ENCODE measurements at places on chromosomes 3 and 15.

DNA sequence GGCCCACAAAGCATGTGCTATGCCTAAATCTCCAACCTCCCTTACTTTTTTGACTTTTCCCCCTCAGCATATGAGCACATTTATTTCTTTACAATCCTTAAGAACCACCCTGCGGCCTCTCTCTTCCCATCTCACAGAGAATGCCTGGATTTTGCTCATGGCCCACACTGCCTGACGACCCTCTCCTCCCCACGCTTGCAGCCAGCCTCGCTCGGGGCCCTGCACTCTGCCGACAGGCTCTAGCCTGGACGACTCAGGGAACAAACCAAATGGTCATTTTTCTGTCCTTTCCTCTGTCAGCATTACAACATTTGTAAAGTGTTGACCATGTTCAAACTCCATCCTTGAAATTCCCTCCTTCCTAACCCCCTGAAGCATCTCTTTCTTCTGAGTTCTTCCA is 11.7 kb downstream of the HES1 start:
- DNase-seq: no peak

DNA sequence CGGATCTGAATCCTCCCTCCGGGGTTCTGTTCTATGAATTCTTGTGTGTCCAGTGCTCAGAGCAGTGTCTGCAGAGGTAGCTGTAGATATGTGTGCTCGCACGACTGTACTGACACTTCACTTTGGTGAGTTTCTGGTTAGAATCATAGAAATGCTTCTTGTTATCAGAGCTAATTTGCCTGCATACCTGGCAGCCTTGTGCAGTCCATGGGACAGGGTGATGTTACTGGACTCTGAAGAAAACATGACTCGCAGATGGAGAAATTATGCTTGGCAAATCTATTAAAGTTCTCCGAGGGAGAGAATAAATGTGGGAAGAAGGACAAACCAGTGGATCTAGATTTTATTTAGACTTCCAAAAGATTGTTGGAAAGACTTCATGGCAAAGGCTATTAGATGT is 12.2 kb downstream of the CGNL1 start:
- no peak for DNase-seq

DNA sequence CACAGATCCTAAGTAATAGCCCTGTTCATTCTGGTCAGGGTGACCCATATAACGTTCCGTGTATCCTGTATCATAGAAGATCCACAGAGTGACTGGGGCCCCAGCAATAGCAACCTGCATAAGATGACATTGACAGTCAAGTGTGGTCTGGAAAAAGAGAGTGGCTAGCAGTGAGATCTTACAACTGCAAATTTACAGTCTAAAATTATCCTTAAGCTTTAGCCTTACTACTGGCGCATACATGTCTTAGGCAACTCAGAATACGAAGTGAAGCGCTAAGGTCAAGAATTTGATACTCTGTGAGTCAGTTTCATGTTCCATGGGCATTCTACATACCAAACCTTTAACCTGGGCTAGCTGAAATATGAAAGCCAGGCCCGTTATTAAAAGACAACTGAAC is 29.2 kb upstream of the IGDCC4 start:
- DNase-seq: no peak

GRCh38 chr15:74269362-74270035 is 33.4 kb downstream of the CCDC33 start:
- DNase-seq: no peak

GRCh38 chr3:16441371-16441875 is 72.1 kb downstream of the RFTN1 start:
- no peak for DNase-seq

GRCh38 chr3:13647298-13648059 is 98.6 kb downstream of the FBLN2 start:
- no peak for DNase-seq

GRCh38 chr3:135226057-135226456 is 431.0 kb downstream of the EPHB1 start:
- no peak for DNase-seq

- DNase-seq: no peak
These were observed 25.3 kb downstream of the GABRA5 start for GRCh38 chr15:26892182-26892518.

GRCh38 chr15:76376029-76376428 is 39.5 kb downstream of the ISL2 start:
- no peak for DNase-seq

DNA sequence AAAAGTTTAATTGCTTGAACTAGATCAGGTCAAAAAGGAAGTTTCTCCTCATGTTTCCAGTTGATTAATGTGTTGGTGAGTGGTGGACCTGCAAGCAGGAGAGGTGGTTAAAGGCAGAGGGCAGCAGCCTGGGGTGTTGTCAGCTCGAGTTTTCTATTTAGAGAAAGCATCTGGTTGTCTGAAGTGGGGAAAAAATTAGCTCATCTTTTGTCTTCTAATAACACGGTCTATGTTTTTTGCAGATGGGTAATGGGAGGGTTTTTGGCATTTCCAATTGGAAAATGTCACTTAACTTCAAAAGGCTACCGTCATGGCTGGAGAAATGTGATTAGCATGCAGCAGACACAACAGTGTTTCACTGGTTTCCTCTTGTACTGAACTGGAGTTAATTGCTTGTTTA is 122.6 kb downstream of the ITPR1 start:
- no peak for DNase-seq

DNA sequence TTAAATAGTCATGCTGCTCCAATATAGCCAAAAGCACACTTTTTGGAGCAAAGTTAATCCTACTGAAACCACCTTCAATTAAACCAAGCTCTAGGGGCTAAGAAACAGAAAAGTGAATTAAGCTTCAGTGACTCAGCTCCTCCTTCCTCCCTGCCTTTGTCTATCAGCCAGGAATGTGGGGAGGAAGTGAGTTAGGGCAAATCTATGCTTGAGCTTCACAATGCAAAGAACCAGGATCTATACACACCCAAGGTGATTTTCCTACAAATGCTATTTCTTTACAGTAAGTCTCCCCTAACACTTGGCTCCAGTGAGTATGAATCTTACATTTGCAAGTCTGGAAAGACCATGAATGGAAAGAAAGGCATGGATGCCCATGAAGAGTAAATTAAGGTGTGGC is 212.1 kb downstream of the P3H2 start:
- no peak for DNase-seq

GRCh38 chr3:72997421-72997961 is 880 bp downstream of the PPP4R2 start:
- no peak for DNase-seq

DNA sequence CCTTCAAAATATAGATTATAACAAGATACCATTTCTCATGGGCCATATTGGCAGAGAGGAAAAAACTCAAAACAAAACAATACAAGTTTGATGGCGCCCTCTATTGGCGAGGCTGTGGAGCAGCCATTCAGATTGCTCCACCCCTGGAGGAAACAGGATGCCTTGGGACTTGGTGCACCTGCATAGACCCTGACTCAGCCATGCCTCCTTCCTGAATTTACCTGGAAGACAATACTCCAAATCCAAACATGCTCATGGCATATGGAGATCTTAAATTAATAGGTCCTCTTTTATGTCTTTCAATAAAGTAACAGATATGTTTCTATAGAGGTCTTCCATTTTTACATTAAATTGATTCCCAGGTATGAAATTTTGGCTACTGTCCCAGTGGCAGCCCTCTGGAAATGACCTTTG is 90.0 kb downstream of the APBA2 start:
- peak; percentile 19 for DNase-seq

DNA sequence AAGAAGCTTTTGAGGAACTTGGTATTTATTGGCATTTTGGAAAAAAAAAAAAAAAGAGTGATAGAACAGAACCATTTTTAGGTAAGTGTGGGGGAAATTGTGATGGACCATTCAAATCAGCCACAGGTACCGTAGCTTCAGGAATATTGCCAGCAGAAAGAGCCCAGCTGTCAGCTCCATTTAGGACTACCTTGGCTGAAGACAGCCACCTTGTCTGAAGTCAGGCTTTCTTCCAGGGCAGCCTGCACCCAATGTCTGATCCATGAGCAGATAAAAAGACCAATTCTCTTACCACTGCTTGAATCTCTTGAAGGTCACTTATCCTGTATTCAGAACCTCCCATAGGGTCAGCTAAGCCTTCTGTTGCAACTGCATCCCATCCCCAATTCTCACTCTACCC is 37.6 kb downstream of the SLCO3A1 start:
- DNase-seq: no peak

GRCh38 chr15:88912500-88912921 is 668 bp downstream of the MFGE8 start:
- no peak for DNase-seq

DNA sequence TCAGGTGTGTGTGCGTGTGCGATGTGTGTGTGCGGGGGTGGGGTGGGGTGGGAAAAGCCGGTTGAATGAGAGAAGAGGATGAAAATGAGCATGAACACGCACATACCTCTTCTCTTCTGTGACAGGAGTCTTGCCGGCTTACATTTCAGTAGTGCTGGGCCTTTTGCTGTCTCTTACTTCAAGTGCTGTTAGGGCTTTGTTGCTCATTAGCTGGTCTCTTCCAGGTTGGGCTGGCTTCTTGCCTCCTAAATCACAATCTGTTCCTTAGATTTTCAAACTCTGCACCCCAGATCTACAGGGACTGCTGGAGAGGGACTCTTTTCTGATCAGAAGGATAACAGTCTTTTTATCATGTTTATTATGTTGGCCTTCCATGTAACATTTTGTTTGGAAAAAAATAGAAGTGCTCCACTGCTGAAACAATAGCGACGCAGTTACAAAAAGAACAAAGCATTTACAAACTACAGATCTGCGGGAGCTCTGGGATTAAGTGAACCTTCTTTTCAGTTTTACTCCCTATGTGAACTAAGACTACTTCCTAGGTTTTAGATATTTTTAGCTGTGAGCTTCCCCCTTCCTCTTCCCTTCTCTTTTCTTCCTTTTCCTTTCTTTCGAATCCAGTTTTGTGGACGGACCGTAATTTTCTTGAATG is 48.5 kb downstream of the USP13 start:
- no peak for DNase-seq

DNA sequence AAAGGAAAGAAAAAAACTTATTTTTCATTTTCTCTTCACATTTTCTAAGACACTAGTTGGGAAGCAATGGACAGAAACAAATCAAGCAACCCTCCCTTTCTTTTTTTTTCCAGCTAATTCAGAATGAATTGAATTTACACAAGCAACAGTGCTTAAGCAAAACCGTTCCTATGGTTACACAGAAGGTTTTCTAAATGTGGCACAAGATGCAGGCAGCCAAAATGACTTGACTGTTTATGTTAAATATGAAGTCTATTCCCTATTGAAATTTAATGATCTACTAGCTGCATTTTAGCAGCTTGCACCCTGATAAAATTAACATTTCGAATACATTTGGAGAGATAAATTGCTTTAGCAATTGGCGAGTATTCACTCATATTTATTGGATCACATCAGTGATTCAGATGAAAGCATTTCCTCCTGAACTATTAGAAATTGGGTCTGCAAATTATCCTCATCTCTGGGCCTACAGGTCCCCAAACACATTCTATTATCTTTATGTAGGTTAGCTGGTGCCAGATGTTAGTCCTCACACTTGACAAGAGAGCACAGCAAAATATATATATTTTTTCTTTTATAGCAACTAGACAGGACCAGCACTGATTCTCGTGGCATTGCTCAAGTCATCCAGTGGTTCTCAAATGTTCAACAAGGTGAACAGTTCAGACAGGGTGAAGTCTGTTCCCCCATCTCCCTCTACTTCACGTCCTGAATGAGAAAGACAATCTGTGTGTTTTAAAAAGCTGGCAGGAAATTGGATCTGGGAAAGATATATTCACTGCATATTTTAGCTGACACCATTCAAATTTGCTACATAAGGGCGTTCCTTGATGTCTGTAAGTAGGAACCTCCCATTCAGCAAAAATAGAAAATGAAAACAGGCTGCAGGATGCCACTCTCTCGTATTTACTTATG is 463.6 kb upstream of the KCNMB2 start:
- DNase-seq: no peak

DNA sequence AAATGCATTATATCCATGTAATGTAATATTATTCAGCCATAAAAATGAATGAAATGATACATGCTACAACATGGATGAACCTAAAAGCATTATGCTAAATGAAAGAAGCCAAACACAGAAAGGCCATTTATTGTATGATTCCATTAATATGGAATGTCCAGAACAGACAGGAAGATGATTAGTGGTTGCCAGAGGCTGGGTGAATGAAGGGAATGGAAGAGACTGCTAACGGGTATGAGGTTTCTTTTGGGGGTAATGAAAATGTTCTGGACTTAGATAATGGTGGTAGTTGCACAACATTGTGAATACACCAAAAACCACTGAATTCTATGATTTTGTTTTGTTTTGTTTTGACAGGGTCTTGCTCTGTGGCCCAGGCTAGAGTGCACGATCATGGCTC is 61.6 kb upstream of the MAP4 start:
- no peak for DNase-seq

DNA sequence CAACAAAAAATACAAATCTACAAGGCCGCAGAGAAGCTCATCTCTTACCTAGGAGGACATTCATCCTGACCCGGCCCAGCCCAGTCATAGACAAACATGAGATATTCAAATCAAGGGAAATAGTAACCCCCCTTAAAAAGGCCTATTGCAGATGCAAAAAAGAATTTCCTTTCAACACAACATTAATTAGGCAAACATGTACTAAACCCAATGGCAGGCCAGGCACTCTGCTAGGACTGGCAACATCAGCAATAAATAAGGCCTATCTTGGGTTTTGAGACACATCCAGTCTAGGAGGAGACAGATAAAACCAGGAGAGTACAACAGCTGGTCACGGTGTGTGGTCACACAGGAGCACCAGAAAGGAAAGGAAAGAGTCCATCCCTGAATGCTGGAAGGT is 61.4 kb downstream of the ADCY5 start:
- DNase-seq: no peak

- DNase-seq: no peak
These were observed 107.0 kb downstream of the EEFSEC start for GRCh38 chr3:128260275-128260674.

DNA sequence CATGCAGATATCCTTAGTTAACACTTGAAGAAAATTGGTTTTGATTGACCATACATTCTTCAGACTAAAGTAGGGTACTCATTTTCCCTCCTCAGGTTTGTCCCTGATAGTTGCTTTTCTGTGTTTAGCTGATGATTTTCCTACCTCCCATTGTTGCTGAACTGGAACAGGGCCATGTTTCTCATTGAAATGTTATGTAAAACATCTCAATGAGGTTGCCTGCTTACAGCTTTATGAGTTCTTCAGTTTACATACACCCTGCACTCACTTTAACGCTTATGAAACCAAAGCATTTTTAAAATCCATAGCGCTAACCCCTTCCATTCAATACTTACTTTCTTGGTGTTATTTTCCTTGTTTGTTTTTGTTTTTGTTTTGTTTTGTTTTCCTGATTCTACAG is 61.9 kb downstream of the HMG20A start:
- no peak for DNase-seq

- no peak for DNase-seq
These were observed 810.9 kb downstream of the NR2F2 start for GRCh38 chr15:97141360-97141759.

- DNase-seq: no peak
These were observed 32.0 kb downstream of the TM4SF4 start for GRCh38 chr3:149506540-149506939.

GRCh38 chr3:175737646-175738572 is 878.8 kb downstream of the NAALADL2 start:
- DNase-seq: no peak
